ENCODE measurements at places on chromosomes 5 and 9.

- no peak for DNase-seq
Observed at GRCh38 chr9:81116340-81117137, 572.8 kb downstream of the TLE1 start.

DNA sequence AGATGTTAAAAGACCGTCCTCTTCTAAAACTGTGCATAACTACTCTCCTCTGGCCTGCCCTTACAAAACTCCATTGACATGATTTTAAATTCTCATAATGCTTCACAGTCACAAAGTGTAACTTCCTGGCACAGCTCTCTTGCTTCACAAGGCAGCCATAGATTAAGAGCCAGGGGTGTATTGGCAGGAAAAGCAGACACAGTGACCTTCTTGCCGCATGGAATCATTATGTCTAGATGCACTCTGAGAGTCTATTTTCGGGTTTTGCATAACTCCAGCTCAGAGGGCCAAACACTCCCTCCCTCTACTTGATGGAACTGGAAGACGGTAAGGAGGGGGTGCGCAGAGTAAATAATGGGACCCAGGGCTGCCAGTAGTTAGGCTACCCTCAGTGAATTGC, 110.1 kb downstream of the MARCHF3 start:
- no peak for DNase-seq

DNA sequence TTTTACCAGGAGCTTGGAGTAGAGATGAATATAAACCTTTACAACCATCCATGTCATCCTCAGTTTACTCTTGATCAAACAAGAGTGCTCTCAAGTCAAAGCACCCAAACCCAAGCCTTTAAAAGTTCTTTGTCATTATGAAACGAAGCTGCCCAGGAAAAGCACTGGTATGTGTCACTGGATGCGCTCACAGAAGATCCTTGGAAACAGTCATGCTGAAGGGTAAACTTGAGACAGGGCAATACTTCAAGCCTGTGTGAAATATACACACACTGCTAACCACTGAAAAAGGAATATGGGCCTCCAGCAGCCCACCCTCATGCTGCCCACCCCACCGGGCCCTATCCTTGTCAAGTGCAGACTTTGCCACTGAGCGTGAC, 84.5 kb downstream of the PRRT1B start:
- no peak for DNase-seq

GRCh38 chr5:179858241-179858585, 404 bp downstream of the MRNIP start:
- peak; percentile 31 for DNase-seq

DNA sequence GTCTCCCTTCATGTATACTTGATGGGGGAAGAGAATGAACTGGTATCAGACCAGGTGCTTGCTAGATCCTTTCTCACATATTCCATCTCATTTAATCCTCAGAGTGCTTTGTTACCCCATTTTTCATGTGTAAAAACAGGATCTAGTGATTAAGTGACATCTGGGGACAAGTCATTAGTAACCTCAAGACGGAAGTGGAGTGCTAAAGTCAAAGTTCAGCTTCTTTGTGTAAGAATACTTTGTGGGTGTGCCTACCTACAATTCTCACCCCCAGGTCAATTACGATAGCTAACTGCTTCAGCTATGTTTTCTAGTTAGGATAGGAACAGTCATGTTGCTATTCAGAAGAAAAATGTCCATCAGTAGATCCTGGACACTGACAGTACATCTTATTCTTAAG, 3.1 kb upstream of the FAM120AOS start:
- DNase-seq = no peak

GRCh38 chr5:158756871-158757270, 342.8 kb downstream of the EBF1 start:
- no peak for DNase-seq

GRCh38 chr5:171957591-171958251, 48.7 kb downstream of the FBXW11 start:
- no peak for DNase-seq

GRCh38 chr9:94619026-94619425, 20.3 kb downstream of the FBP1 start:
- no peak for DNase-seq

GRCh38 chr9:5866272-5866671, 24.4 kb upstream of the MLANA start:
- DNase-seq = no peak

GRCh38 chr5:17805227-17805825, 171.1 kb downstream of the TAF11L14 start:
- no peak for DNase-seq

DNA sequence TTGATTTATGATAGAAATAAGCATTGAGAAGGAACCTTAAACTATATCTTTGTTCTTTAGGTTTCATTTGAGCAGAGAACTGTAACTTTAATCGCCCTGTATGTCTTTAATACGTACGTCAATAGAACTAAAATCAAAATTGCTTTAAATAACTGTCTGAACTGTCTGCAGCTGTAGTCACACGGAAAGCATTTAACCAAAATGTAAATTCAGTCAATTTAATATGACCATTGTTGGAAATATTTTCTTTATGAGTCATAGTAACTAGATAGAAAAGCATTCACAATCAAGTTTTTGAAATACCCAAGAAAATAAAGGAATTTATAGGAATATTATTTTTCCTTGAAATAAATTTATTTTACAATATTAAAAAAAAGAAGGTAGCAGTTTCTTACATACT, 157.1 kb upstream of the CDH6 start:
- no peak for DNase-seq

DNA sequence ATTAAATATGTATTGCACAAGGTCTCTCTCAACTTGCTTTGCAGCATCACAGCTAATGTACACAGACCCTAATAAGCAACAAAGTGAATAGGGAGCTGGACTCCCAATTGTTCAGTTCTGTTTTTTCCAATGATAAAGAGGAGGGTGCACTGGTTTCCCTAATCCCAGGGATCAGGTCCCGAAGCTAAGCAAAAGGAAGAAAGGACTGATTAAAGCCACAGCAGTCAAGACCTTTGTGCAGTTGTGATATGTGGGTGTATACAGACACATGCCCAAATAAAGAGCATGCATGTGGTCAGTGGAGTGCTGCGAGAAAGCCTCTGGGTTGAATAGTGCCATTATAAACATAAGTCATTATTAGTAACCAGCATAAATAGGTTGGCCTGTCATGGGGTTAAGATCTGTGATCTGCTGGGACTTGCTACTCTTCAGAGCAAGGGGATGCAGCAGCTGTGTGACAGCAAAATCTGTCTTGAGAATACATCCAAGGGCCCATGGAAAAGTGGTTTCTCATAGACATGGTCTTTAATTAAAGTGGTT, 1863.1 kb upstream of the WWC1 start:
- DNase-seq = no peak

- no peak for DNase-seq
Observed at GRCh38 chr9:98719055-98719454, 10.3 kb upstream of the GABBR2 start.

Measured in CD4-positive, alpha-beta T cell treated with Interferon gamma for 1 hour (primary cell).